Type B pancreatic cell (in vitro differentiated cells): ENCODE measurements at places on chromosomes 4 and X.

DNA sequence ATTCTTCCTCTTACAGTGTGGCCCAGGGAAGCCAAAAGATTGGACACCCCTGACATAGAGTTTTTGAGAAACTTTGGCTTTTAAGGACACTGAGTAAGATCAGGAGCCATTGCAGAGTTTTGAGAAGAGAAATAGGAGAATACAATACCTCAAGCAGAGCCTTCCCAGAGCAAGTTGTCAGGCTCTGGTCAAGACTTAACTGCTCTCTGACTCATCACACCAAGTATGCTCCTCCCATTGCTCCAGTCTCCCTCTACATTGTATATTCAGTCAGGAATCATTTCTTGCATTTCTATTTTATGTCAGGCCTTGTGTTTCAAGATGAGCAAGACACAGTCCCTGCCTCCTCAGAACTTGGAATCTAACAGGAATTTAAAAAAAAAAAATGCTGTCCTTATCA lies 176.4 kb upstream of the FMR1 start:
- H3K27me3 ChIP-seq: no peaks in the 10 kb centered on the region
- no peak for DNase-seq
- no peaks in the 10 kb centered on the region for H3K4me1 ChIP-seq
- H3K36me3 ChIP-seq: no peaks in the 10 kb centered on the region
- no peak overlapping the region for H3K27ac ChIP-seq

GRCh38 chr4:139266583-139267257 lies 13.3 kb downstream of the MGARP start:
- no peak for DNase-seq
- peaks cover 13% of the 10 kb centered on the region for H3K4me1 ChIP-seq
- H3K27ac ChIP-seq: peak overlapping the region; percentile 75
- H3K27me3 ChIP-seq: no peaks in the 10 kb centered on the region

- no peak for DNase-seq
- H3K36me3 ChIP-seq: peaks cover 18% of the 10 kb centered on the region
- peaks cover 49% of the 10 kb centered on the region for H3K4me1 ChIP-seq
- peak overlapping the region; percentile 86 for H3K27ac ChIP-seq
- peak overlapping the region; percentile 70 for H3K4me3 ChIP-seq
Observed at GRCh38 chrX:21947671-21948070, 7.2 kb downstream of the SMS start.

- no peak overlapping the region for H3K4me3 ChIP-seq
- no peaks in the 10 kb centered on the region for H3K4me1 ChIP-seq
- no peaks in the 10 kb centered on the region for H3K36me3 ChIP-seq
- no peak for DNase-seq
- no peaks in the 10 kb centered on the region for H3K27me3 ChIP-seq
Observed at GRCh38 chrX:117957128-117957527, 159.5 kb downstream of the KLHL13 start.

GRCh38 chr4:132839070-132839469 lies 310.0 kb upstream of the PCDH10 start:
- no peaks in the 10 kb centered on the region for H3K4me1 ChIP-seq
- H3K36me3 ChIP-seq: no peaks in the 10 kb centered on the region
- DNase-seq: no peak
- no peak overlapping the region for H3K27ac ChIP-seq
- no peaks in the 10 kb centered on the region for H3K27me3 ChIP-seq
